ENCODE measurements at places on chromosomes 1 and 21. TPM values are rescaled to one million over a fixed set of nuclear protein-coding genes. Genes with fewer than 3 reads are reported as not detected.
A peak's percentile ranks its signal among the peaks of the same experiment; 100 is the strongest.

CLCNKB gene
- 60.6 TPM for total RNA-seq

DNA sequence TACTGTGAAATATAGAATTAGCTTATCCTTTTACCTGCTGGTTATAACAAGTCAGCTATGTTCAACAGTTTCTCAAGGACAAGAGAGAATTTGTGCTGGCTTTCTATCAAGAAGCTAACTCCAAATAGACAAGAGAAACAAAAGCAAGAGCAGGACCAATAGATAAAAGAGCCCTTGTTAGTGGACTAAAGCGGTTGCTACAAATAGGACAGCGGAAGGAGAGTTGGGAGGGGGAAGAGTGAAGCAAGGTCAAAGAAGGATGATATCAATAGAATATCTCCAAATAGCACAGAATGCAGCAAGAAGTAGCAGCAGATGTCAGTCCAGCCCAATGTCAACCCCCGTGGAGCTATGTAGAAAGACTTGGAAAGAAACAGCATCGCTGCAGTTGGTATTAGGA, 53.0 kb upstream of the AKT3 start:
- DNase-seq, result no peak

GRCh38 chr1:64608005-64608650, 136.7 kb upstream of the RAVER2 start:
- DNase-seq, result peak; percentile 54

KRTAP21-2 gene
- total RNA-seq, result not detected
